Uterine smooth muscle cell (primary cell): ENCODE measurements at places on chromosomes 16 and 17. TPM values are rescaled to one million over a fixed set of nuclear protein-coding genes. Genes with fewer than 3 reads are reported as not detected.

CPHXL2 gene
- not detected in 2 replicates for total RNA-seq

RNPS1 gene
- 50.1 and 82.1 TPM in 2 replicates for total RNA-seq

GIT1 gene
- total RNA-seq, result 24.1 and 24.7 TPM in 2 replicates

PABPN1L gene
- not detected in 2 replicates for total RNA-seq

CYGB gene
- total RNA-seq, result 9.5 and 18.1 TPM in 2 replicates

KRTAP17-1 gene
- 0.12 and 0.33 TPM in 2 replicates for total RNA-seq

NPIPA3 gene
- 0.12 and 1.00 TPM in 2 replicates for total RNA-seq

LGALS9B gene
- not detected in 2 replicates for total RNA-seq

IL21R gene
- 5.2 and 12.2 TPM in 2 replicates for total RNA-seq

ASPA gene
- 0.62 and 0.77 TPM in 2 replicates for total RNA-seq

OTOA gene
- total RNA-seq, result under 0.01 TPM in 2 replicates

TMEM235 gene
- total RNA-seq, result not detected in 2 replicates

TMEM97 gene
- 20.5 and 28.0 TPM in 2 replicates for total RNA-seq

KRT33B gene
- 1.1 and 2.7 TPM in 2 replicates for total RNA-seq

GRAPL gene
- total RNA-seq, result not detected in 2 replicates

ITGA3 gene
- total RNA-seq, result 208 and 211 TPM in 2 replicates

BRIP1 gene
- total RNA-seq, result 6.5 and 15.9 TPM in 2 replicates

PTGES3L gene
- total RNA-seq, result 0.12 and 0.44 TPM in 2 replicates

ASGR1 gene
- total RNA-seq, result 1.3 and 1.4 TPM in 2 replicates

CSF3 gene
- total RNA-seq, result 0.25 and 1.4 TPM in 2 replicates

EME1 gene
- total RNA-seq, result 3.9 and 18.0 TPM in 2 replicates

CDH11 gene
- 138 and 151 TPM in 2 replicates for total RNA-seq

MPV17L gene
- total RNA-seq, result 0.12 and 0.33 TPM in 2 replicates

KRT24 gene
- not detected in 2 replicates for total RNA-seq

SHCBP1 gene
- 20.4 and 71.8 TPM in 2 replicates for total RNA-seq

POLG2 gene
- 12.9 and 18.4 TPM in 2 replicates for total RNA-seq

MEOX1 gene
- under 0.01 TPM in 1 of 2 replicates, not detected in the other for total RNA-seq

NEURL4 gene
- 24.0 and 32.6 TPM in 2 replicates for total RNA-seq

CACNG4 gene
- not detected in 2 replicates for total RNA-seq

OR1A1 gene
- not detected in 2 replicates for total RNA-seq

PCTP gene
- total RNA-seq, result 13.1 and 17.0 TPM in 2 replicates

TMEM114 gene
- not detected in 2 replicates for total RNA-seq

AMZ2 gene
- 70.5 and 82.1 TPM in 2 replicates for total RNA-seq

BAIAP3 gene
- total RNA-seq, result 0.12 and 0.33 TPM in 2 replicates

TOP2A gene
- 74.4 and 224 TPM in 2 replicates for total RNA-seq

KRT39 gene
- 0.11 TPM in 1 of 2 replicates, not detected in the other for total RNA-seq

NPIPB9 gene
- 4.1 and 4.3 TPM in 2 replicates for total RNA-seq

ALDH3A1 gene
- total RNA-seq, result 0.50 TPM in 1 of 2 replicates, not detected in the other

CRISPLD2 gene
- 4.5 and 5.4 TPM in 2 replicates for total RNA-seq

CBX4 gene
- total RNA-seq, result 15.4 and 15.5 TPM in 2 replicates

TNRC6A gene
- total RNA-seq, result 32.7 and 36.9 TPM in 2 replicates

ENPP7 gene
- total RNA-seq, result 0.12 TPM in 1 of 2 replicates, not detected in the other

DCTPP1 gene
- 12.9 and 25.0 TPM in 2 replicates for total RNA-seq

EXOC3L1 gene
- total RNA-seq, result 0.11 and 0.12 TPM in 2 replicates

CCT6B gene
- 0.66 and 1.2 TPM in 2 replicates for total RNA-seq

TM4SF5 gene
- total RNA-seq, result not detected in 2 replicates

MYO1C gene
- total RNA-seq, result 189 and 222 TPM in 2 replicates

TUBB3 gene
- 443 and 596 TPM in 2 replicates for total RNA-seq

HEATR3 gene
- 34.7 and 38.3 TPM in 2 replicates for total RNA-seq

DLX3 gene
- total RNA-seq, result not detected in 2 replicates

BIRC5 gene
- total RNA-seq, result 41.4 and 109 TPM in 2 replicates

CHST6 gene
- 0.22 and 1.00 TPM in 2 replicates for total RNA-seq

MMP28 gene
- 0.33 and 0.37 TPM in 2 replicates for total RNA-seq

OR1F1 gene
- not detected in 2 replicates for total RNA-seq
